ENCODE measurements at places on chromosomes 4 and X.

DNA sequence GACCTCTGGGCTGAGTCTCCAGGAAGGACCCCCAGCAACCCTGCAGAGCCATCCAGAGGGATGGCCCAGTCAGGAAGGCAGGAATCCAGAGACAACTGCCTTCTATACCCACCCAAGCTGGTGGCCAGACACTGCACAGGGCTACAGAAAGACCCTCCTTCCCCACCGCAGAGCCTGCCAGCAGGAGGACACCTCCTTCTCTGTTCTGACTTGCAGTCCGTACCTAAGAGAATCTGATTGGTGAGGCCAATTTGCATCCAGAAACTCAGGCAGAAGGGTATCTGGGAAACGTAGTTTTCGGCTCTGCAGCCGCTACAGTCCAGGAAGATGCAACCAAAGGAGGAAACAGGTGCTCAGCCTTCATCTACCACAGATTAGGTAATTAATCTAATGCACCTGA, 155.4 kb upstream of the FRG1 start:
- no peak for DNase-seq

DNA sequence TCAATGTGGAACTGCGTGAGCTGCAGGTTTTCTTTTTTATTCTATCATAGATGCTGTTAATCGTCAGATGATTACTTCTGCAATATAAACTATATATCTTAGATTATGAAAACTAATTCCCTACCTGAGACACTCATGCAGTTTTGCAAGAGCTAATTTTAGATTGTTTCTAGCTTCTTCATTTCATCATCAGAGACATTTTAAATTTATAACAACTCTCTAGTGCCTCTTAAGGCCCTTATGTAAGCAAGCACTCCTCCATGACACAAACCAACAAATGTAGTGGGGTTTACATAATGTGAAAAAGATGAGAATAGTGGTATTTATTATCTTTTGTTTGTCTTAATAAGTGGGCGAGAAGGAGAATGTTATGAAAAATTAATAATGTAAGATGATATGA, 170.2 kb upstream of the ETNPPL start:
- DNase-seq: no peak

DNA sequence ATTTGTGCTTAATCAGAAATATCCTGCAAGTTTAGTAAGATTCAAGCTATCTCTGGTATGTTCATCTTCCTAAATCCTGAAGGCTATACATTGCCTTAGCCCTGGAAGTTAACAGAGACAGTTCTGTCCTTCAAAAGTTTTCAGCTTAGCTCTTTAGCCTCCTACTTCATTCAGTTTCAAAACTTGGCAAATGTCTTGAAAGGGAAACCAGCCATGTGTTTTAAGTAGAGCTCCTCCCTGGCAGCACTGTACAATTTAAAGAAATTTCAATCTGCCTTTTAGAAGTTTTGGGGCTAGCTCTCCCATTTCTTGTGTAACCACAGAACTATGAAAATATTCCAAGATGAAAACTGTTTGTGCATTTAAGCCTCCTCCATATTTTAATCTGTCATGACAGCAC, 47.0 kb downstream of the FANCB start:
- no peak for DNase-seq

DNA sequence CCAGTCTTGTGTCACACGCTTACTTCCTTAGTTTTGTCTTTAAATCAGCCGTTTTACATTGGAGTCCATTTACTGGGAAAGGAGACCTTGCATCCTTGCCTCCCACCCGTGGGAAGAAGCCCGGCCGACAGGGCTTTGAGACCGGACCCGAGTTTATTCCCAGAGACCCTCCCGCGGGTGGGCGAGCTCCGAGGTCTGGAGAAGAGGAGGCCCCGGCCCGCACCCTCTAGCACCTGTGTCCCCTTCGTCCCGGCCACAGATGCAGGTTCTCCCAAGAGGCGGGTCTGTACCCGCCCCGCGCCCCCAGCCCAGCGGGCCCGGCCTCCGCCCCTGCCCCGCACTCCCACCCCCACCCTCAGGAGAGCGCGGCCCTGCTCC, 3.8 kb upstream of the SLC26A1 start:
- no peak for DNase-seq

GRCh38 chr4:40887764-40888131, 138.0 kb downstream of the NSUN7 start:
- no peak for DNase-seq

GRCh38 chr4:144801731-144802130, 155.8 kb downstream of the HHIP start:
- no peak for DNase-seq

DNA sequence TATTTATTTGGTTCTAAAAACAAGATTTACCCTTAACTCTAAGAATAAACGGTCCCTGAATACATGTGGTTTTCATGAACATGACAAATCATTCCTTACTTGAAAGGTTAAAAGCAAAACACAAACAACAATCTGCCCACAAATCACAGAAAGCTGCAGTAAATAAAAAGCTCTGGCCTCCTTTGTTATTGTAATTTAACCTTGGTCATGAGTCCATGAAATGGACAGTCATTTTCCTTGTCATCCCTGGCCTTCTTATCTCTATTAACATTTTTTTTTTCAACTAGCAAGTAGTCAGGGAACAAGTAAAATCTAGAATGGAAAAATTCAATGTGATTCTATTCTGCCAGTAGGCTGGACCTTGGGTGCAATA, 92.7 kb downstream of the SCD5 start:
- no peak for DNase-seq

DNA sequence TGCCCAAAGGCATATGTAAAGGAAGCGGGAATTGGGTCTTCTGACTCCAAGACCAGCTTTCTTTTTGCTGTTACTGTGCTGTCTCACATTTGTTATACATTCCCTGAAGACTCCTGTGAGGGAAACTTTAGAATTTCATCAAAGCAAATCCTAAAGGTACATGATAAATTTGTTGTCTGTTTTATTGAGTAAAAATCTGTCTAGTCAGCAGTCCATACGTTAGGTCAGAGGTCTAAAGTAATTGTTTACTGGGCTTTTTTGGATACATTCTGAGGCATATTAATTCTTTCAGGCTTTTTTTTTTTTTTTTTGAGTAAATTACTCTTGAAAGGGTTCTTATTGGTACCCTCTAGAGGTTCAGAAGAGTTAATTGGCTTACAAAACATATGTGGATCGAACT, 347.2 kb downstream of the RPA4 start:
- no peak for DNase-seq

DNA sequence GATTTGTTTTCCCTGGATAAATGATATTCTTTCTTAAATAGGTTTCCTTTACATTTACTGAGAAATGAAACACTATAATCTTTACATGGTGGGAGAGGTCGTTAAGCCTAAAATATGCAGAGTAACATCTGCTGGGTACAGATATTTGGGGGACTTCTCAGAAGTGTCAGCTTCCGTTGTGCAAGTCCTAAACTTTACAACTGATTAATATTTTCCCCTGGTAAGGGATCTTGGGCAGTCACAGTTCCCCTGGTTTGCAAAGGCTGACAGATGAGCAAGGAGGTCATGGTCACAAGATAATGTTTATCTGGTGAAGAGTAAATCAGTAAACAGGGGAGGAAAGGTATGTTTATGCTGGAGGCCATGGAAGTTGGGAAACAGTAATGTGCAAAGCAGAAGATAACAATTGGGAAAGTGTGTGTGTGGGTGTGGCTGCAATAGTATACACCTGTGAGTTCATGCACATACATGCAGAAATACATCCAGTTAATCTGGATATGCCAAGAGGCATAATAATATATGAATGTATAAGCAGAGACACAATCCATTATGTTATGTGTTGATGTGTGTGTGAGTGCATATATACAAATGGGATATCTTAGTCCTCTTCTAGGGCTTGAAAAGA, 508.2 kb upstream of the FAM241A start:
- no peak for DNase-seq

DNA sequence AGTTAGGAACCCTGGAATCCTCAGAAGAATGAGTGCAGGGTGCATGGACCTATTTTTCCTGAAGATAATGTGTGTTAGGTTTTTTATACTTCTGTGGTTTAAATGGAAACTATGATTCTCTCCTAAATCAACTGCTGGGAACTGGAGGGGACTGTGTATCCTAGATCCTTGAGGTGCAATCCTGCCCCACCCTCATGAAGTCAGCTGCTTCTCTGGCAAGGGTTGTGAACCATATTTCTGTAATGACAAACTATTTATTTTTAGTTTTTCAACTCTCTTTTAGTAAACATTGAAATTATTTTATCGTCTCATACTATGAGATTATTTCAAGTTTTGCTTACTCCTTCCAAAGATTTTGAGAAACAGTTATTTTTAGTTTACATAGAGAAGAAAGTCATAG, 25.8 kb upstream of the VEGFC start:
- DNase-seq: no peak

GRCh38 chr4:1533501-1534064, 127.3 kb upstream of the NKX1-1 start:
- DNase-seq: no peak

GRCh38 chrX:9797384-9798360, 11.4 kb downstream of the SHROOM2 start:
- DNase-seq: no peak

DNA sequence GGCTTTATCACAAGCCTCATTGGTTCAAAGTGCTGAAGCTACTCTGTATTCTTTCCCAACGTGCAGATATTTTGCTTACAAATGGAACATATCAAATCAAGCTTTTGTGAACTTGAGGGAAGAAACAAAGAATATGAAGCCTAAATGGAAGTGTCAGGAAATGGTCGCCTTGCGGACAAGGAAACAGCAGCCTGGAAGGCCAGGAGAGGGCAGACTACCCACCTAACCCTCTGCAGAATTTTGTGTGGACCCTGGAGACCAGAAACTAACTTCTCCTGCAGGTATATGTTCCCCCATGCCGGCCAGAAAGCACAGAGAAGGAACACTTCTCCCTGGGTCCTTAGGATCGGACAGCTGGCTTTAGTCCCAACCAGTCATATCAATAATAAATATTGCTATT, 1425.8 kb downstream of the PCDH7 start:
- no peak for DNase-seq

DNA sequence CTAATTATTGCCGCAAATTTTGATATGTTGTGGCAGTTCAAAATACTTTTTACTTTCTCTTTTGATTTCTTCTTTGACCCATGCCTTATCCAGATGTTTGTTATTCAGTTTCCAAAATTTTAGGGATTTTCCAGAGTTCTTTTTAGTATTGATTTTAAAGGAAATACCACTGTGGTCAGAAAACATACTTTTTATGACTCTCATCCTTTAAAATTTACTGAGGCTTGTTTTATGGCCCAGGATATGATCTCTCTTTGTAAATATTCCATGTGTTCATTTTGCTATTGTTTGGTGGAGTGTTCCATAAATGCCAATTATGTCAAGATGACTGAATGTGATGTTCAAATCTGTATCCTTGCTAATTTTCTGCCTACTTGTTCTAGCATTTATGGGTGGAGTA, 272.3 kb upstream of the DIPK2B start:
- no peak for DNase-seq

DNA sequence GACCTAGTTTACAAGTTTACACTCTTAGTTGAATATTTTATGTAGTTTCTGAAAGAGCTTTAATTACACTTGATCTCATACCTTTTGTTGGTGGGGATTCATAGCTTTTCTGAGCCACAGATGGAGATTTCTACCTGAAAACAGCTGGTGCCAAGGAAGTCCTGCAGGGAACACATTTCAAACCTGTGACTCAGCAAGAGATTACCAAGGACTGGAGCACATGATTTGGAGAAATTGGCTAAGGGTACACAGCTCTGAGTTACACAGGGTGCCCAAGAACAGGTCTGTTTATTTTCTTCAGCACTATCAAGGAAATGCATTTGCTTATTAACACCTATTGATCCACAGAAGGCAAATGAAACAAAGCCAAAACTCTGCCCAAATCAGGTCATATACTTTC, 691.5 kb downstream of the KCTD8 start:
- DNase-seq: no peak

DNA sequence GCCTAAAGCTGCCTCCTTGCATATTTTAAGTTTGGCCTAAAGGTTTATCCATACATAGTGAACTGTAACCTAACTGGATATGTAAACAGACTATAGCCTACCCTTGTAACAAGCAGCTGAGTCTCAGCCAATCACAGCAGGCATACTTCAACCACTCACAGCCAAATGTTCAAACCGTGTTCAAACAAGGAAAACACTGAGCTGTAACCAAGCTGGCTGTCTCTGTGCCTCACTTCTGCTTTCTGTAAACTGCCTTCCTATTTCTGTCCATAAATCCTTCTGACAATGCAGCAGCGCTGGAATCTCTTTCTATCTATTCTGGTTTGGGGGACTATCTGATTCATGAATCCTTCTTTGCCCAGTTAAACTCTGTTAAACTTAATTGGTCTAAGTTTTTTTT, 16.4 kb downstream of the DSPP start:
- peak; percentile 4 for DNase-seq

DNA sequence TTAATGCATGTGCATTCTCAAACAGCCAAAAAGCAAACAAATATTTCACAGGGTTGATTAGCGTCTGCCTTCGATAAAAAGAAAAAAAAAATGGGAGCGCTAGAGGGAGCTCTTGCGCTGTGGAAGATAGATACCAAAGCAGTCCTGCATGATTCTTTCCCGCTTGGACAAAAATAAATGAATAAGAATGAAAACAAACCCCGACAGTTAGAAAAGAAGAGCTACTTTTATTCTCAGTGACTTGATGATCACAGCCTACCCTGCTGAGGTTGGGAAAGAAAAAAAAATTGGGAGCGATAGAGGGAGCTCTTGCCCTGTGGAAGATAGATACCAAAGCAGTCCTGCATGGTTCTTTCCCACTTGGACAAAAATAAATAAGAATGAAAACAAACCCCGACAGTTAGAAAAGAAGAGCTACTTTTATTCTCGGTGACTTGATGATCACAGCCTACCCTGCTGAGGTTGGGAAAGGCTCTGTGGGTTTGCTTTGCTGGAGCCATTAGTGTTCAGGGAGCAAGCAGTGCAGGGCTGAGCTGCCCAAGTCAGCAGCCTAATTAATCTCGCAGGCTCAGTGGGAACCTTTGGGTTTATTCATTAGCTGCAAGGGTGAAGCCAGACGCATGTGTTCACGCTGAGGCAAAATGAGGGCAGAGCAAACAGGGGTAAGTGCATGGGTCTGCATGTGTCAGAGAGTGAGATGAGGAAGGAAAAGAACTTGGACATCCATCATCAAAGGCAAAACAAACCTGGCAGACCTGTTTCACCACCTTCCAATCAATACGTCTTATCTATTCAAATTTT, 249.3 kb upstream of the PRKX start:
- no peak for DNase-seq

DNA sequence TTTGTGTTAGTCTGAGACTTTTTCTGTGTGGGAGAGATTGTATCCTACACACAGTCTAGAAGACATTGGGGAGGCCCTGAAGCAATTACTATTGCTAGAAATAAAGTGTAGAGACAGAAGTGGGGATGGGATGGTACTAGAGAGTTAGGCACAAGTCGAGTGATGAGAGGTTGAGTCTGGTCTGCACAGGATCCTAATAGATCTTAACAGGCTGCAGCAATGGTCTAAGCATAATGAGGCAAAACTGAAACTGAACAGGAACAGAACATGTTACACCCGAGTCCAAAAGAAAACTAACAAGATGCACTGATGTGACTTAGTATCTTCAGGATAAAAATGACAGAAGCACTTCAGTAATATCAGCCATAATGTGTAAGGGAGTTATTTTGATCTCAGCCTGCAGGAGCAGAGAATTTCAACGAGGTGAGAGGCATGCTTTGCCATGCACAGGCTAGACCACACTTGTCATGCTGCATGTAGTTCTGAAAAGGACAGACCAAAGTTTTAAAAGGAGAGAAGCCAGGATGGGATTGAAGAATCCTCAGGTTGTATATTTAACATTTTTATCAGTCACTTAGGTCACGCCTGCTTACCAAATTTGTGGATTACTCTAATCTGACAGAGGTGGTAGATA, 205.8 kb upstream of the BOD1L1 start:
- no peak for DNase-seq
